Osteoblast (primary cell): ENCODE measurements at places on chromosomes 16 and 17. TPM values are rescaled to one million over a fixed set of nuclear protein-coding genes. Genes with fewer than 3 reads are reported as not detected.

The LRRC46 gene
- total RNA-seq = not detected in 2 replicates

DNA sequence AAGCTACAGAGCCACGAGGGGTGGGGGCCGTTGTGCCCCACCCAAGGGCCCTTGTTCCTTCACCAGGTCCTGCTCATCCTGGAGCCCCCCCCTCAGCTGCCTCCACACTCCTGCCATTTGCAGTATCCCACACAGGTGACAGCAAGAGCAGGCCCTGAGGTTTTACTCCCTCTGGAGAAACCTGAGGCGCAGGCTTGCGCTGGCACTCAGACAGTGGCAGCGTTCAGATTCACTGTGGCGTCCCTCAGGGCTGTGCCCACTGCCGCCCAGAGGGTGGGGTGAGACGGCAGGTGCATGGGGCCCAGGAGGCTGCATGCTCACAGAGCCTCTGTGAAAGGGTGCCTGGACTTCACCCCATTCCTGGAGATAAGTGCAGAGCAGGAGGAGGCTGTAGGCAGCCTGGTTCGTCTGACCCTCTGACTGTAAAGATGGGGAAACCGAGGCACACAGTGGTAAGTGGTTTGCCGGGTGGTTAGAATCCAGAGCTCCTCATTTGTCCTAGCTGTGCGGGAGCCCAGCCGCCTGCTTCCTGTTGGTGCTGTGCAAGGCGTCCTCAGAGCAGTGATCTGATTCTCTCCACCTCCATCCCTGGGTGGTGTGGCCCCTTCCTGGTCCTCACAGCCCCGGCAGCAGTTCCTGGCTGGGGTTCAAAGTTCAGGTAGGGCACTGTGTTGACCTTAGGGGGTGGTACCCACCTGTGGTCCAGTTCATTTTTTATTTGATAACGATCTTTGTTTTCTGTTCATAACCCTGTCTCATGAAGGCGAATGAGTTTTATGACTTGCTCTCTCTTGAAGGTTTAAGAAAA is 1.6 kb downstream of the SPIRE2 start:
- peak; percentile 5 for DNase-seq

DNA sequence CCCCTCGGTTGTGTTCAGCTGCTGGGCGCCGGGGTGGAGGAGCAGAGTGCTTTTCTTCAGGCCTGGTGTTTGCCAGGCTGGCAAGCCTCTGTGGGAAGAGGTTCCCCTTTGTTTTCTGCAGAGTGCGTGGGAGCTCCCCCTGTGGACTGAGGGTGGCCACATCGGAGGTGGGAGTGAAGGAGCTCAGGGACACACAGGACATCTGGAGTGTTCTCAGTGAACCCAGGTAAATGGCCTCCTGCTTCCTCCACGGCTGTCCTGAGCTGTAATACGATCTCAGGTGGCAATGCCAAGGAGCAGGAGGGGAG is 39.2 kb upstream of the IRF8 start:
- no peak for DNase-seq

The CTF1 gene
- total RNA-seq = 2.9 and 3.3 TPM in 2 replicates

DNA sequence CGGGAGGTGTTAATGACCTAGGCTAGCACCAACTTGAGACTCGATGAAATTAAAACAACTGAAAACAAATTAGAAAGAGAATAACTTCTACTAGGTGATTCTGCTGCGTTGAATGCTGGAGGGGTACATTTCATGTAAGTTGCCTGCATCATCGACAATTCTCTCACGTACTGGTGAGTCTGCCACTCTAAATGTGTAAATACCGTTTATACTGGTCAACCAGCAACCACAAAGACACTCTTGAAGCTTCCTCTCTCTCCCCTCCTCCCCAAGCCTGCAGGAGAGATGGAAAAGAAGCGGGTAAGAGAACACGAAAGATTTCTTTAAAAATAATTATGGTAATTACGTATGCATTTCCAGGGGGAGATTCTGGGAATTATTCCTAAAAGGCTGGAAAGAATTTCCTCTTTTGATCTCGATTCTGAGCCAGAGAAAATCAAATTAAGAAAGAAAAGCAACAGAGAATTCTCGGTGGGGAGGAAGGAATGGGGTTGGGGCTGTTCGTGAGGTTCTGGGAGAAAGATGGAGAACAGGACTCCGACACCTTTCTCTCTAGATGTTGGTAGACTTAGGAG is 68.6 kb upstream of the MRTFB start:
- no peak for DNase-seq

The FBXL19 gene
- 12.7 and 14.5 TPM in 2 replicates for total RNA-seq

The EPOP gene
- 1.2 and 2.2 TPM in 2 replicates for total RNA-seq

DNA sequence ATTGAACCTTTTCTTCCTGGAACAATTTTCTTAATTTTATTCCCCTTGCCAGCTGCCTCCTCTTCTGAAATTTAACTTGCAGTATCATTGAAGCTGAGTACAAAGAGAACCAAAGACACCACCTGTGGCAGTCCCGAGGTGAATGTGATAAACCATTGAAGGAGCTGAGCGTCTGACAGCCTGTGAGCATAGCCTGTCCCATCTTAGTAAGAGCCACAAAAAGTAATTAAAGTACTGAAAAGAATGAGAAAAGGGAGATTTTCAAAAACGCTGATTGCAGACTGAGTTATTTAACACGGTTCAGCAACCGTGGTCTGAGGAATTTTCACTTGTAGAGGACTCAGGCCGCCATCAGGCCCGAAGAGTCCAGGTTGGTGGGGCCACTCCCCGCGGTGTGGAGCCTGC is 27.2 kb upstream of the ST6GALNAC1 start:
- no peak for DNase-seq

DNA sequence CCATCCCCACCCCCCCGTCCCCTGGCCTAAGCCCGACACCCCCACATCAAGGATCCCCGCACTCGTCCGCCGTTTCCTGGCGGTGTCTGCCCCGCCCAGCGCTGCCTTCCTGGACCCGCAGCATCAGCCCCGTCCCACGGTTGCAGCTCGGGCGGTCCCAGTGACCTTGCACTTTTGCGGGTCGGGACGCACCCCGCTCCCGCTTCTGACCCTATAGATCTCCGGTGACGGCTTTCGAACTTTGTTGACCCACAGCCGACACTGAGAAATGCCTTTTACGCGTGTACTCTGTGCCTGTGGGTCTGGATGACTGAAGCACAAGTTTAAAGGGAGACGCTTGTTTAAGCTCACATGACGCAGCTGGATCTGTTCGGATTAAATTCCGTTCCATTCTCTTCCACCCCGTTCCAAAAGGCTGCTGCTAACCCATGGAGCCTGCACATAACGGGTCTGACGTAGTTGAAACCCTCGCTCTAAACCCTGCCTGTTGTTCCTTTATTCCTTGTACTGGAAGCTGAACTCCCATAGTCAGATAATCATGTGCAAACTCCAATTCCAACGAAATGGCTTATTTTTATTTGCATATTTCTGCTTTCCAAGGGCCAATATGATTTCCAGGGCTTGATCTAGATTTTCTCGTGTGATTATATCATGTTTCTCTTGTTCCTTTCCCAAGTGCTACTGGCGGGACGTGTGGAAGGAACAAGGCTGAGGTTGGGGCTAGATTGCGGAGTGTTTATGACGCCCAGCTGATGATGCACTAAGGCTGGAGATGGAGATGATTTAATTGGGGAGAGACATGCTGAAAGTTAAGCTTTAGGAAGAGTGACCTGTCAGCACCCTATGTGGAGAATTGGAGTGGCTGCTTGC is 834 bp downstream of the FLYWCH1 start:
- DNase-seq = peak; percentile 87

The SHISA6 gene
- not detected in 2 replicates for total RNA-seq

The VASN gene
- 202 and 217 TPM in 2 replicates for total RNA-seq

DNA sequence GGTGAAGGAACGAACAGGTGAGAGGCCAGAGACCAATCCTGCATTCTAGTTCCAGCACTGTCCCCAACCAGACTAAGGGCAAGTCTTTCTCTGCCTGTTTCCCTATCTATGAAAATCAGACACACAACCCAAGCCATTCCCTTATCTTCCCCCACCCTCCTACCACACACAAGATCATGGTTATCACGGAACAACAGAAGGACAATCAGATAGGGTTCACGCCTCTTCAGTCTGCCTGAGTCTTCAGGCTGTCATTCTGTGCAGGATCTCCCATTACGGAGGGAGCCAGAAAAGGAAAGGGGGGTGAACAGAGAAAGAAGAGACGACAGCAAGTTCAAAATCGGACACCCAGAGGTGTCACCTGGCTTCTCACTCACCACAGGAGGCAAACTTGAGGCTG is 11.1 kb downstream of the TLE7 start:
- no peak for DNase-seq

GRCh38 chr17:51228161-51228560 is 31.7 kb downstream of the MBTD1 start:
- DNase-seq = no peak

DNA sequence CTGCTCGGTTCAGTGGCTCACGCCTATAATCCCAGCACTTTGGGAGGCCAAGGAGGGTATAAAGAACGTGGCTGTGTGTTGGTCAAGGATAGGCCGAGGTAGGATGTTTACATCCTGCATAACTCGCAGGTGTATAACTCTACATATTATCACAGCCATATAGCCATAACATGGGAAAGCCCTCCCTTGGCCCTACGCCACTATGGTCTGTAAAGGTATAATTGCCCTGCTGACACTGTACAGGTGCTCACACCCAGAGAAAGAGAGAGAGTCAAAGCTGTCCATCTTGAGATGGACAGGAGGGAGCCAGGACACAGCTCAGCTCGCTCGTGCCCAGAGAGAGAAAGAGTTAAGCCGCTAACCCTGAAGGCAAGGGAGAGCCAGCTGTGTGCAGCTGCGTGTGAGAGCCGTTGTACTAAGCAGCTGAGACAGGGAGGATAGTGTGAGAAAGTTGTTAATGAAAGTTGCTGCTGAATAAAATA is 30.4 kb upstream of the DHX8 start:
- DNase-seq = peak; percentile 63

DNA sequence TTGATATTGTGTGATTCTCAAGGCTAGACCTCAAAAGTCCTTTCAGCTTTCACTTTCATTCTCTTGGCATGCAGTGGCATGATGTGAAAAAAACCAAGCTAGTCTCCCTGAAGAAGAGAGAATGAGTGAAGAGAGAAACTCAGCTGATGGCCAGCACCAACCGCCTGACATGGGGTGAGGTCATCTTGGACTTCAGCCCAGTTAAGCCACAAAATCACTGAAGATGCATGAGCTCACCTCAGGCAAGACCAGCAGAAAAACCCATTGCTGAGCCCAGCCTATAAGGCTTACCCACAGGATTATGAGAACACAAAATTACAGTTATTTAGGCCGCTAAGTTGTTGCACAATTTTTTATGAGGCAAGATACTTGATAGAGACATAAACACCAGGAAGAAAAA is 496.5 kb downstream of the TOX3 start:
- no peak for DNase-seq

GRCh38 chr16:70302745-70303144 is 3.8 kb downstream of the DDX19B start:
- no peak for DNase-seq

- no peak for DNase-seq
These were observed 68.1 kb upstream of the CACNG3 start for GRCh38 chr16:24188021-24188542.

The SULT1A2 gene
- not detected in 2 replicates for total RNA-seq

DNA sequence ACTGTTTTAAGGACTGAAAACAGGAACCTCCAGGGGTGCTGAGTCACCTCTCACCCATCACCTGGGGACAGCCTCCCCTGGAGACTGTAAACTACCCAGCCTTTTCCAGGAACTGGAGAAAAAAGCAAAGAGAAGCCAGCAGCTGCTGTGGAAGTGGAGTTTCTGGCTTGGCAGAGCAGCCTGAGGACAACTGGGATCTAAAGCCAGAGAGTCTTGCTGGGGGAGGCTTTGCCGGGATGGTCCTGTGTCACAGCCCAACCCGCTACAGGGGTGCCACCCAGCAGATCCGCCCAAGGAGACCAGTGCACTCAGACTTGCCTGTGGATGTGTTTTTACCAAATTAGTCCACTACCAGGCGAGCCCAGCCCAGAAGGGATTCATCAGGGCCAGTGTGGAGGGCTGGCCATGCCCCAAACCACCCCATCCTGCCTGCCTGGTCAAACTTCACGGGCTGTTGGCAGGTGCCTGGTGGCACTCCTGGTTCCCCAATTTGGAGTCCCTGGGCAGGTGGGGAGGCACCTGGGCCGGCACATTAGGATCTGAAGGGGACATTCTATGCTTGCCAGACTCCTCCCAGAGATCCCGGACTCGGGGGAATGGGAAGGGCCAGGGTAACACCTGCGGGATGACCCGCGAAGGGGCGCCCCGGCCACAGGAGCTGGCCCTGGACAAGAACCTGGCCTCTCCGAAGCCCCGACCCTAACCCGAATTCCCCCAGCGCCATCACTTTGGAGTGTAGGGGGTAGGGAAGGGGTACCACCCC is 771 bp downstream of the MSRB1 start:
- DNase-seq = peak; percentile 87

- DNase-seq = no peak
These were observed 6.1 kb downstream of the ZG16 start for GRCh38 chr16:29784157-29784556.

GRCh38 chr17:64007838-64008282 is 9.7 kb downstream of the PRR29 start:
- DNase-seq = peak; percentile 73

GRCh38 chr17:63516910-63517824 is 6.0 kb upstream of the KCNH6 start:
- peak; percentile 89 for DNase-seq

GRCh38 chr16:83899272-83899897 is 470 bp downstream of the MLYCD start:
- peak; percentile 92 for DNase-seq

DNA sequence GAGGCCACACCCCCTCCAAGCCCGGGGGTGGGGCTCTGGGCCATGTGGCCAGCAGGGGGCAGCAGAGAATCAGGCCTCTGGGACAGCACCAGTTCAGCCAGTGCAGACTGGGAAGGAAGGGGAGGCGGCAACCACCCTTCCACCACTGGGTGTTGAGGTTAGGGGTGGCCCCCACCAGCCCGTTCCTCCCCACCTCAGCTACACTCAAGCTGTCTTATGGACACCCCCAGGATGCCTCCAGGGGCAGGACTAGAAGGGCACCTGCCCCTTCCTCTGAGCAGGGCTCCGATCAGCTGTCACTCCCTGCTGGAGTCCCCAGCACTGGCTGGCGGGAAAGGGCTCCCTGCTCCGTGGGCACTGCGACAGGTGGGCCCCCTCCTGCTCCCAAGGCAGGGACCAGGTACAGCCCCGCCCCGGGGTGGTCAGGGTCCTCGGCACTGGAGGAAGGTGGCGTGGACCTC is 21.8 kb downstream of the KATNB1 start:
- peak; percentile 100 for DNase-seq

The HEATR3 gene
- 19.5 and 20.6 TPM in 2 replicates for total RNA-seq

DNA sequence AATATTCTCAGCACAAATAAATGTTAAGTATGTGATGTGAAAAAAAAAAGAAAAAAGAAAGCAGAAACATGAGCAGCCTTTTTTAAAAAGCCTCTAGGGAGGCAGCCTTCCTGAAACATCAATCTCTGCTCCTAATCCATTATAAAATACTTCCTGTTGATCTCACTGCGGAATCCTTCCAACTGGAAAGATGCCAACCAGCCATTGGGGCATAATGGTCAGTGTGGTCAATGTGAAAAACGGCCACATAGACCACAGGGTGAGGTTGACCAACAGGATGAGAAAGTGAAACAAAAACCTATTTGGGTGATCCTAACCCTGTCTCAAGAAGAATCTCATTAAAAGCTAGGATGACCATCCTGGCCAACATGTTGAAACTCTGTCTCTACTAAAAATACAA is 26.1 kb upstream of the ABCA8 start:
- DNase-seq = peak; percentile 92
